ENCODE measurements at places on chromosomes 11 and 22. TPM values are rescaled to one million over a fixed set of nuclear protein-coding genes. Genes with fewer than 3 reads are reported as not detected.

- DNase-seq = no peak
Observed at GRCh38 chr11:65172600-65172999, 2.6 kb downstream of the SPDYC start.

DNA sequence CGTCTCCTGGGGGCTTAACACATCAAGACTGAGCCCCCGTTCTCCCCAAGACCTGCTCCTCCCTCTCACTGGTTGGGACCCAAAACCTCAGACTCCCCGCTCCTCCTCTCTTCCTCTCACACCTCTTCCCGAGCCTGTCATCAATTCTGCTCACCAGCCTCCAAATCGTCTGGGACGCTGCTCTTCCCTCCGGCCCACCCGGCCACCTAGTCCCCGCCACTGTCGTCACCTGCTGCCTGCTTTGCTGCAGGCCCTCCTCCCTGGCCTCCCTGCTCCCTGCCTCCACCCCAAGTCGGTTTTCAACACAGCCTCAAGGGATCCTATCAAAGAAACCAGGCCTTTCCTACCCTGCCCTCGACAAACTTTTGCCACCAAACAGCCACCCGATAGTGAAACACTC is 3.1 kb downstream of the MFNG start:
- DNase-seq = no peak

MAJIN gene
- not detected for total RNA-seq

DNA sequence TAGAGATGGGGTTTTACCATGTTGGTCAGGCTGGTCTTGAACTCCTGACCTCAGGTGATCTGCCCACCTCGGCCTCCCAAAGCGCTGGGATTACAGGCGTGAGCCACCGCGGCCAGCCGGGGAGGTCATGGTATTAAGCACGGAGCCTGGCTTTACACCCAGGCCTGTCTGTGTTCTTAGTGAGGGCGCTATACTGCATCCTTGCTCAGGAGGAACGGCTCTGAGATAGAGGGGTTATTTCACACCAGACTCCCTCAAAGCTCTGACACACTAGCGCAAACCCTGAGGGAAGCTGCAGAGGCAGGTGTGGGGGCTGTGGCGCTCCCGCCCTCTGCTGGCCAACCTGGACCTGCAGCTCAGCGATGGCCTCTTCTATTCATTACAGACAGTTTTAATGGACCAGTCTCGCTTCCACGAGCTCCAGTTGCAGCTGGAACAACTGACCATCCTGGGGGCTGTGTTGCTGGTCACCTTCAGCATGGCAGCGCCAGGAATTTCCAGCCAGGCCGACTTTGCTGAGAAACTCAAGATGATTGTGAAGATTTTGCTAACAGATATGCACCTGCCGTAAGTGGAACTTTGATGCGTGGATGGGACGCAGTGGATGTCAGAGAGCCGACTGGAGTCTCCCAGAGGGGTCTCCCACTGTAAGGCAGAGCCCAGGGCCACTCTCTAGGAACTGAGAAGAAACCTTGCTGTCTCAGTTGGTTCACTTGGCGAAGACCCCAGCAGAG is 26.2 kb downstream of the TCP11L1 start:
- peak; percentile 70 for DNase-seq

TRIM49B gene
- not detected for total RNA-seq

MS4A12 gene
- total RNA-seq = not detected

GAS2 gene
- 1.8 TPM for total RNA-seq

GRCh38 chr11:133930053-133930766 is 26.6 kb downstream of the IGSF9B start:
- DNase-seq = no peak

JHY gene
- total RNA-seq = 2.4 TPM

- no peak for DNase-seq
Observed at GRCh38 chr22:37175414-37176281, 12.4 kb downstream of the C1QTNF6 start.

DNA sequence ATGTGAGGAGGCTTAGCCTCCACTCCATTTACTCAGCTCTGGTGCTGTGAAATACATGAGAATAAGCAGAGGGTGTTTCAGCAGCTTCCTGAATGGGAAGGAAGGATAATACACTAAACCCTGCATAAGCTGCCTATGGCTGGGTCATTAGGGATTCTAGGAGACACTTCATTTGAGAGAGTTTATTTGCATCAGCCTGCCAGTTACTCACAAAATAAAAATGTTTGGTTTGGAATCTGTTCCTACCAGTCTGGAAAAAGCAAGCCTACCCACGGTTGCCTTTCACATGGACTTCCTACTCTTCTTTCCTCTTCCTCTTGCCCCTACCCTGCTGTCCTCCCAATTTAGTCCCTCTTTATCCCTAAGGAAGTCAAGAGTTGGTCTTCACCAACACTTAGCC is 20.5 kb downstream of the SLC1A2 start:
- no peak for DNase-seq

SMDT1 gene
- total RNA-seq = 8.6 TPM

- no peak for DNase-seq
Observed at GRCh38 chr11:17153757-17154156, 54.0 kb downstream of the PIK3C2A start.

ZNF215 gene
- not detected for total RNA-seq

- no peak for DNase-seq
Observed at GRCh38 chr22:32583074-32583682, 108.6 kb downstream of the FBXO7 start.

- no peak for DNase-seq
Observed at GRCh38 chr11:59944720-59945119, 6.5 kb downstream of the OOSP1 start.

DNA sequence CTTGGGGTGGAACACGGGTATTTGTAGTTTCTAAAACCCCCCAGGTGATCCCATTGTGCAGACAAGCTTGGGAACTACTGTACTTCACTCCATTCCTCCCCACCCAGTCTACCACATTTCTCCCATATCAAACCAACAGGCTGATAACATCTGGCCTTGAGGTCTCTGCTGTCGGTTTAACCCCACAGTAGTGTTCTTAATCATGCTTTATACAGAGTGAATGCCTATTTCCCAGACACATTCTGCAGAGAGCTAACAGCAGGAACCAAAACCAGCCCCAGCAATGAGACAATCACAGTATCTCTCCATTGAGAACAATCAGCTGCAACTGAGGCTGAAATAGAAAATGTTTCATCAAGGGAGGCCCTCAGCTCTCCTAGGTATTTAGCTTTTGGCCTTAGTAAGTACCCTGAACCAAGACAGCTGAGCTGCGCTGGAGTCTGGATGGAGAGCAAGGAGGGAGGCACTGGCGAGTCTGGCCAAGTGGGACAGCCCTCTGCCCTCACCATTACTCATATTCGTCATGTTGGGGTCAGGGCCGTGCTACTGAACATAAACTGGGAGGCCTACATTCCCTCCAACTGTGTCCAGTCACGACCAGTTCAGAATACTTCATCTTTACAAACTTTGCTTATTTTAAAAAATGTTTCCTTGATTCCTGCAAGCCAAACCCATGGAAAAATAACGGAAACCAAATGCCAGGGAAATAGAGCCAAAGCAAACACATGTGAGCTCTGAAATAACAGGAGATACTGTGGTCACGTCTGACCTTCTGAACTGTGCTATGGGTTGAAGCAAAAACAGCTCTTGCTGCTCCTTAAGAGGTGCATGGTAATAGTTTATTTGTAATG is 81.0 kb downstream of the CCDC34 start:
- DNase-seq = peak; percentile 89

DNA sequence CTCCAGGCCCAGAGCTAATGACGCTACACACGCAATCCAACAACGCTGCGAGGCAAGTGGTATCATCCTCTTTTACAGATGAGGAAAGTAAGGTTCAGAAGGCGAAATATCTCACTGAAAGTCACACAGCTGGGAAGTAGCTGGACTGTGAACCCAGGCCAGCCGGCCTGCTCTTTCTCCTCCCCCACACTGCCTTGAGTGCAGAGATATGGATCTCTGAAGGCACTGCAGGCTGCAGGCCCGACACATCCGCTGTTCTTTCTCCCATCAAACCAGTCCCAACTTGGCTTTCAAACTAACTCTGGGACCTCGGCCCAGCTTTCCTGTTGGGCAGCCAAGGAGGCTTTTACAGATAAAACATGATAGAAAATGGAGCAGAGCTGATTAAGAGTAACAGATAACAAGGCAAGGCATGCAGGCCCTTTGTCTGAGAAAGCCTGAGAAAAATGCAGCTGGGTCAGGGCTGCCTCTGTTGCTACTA is 64.0 kb upstream of the PTPRJ start:
- no peak for DNase-seq

APOBEC3B gene
- total RNA-seq = 3.5 TPM

- no peak for DNase-seq
Observed at GRCh38 chr11:22668005-22668796, 1.8 kb downstream of the GAS2 start.

FGF19 gene
- 10.3 TPM for total RNA-seq

- peak; percentile 96 for DNase-seq
Observed at GRCh38 chr11:67505605-67506396, 638 bp upstream of the PITPNM1 start.

GRCh38 chr11:75939992-75940391 is 125.0 kb downstream of the UVRAG start:
- no peak for DNase-seq

TRIM49C gene
- total RNA-seq = not detected

DNA sequence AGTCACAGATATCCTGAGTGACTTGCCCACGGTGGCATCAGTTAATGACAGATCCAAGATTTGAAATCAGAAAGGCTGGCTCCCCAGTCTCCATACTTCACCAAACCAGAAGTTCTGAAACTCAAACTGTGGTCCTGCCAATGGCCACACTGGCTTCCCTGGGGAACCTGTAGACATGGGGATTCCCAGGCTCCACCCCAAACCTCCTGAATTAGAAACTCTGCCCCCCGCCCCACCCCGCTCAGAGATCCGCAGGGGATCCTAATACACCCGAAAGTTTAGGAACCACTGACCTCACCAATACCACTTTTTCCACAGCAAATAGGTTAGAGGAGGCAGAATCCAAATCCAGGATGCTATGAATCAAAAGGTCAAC is 15.3 kb downstream of the RTN4RL2 start:
- DNase-seq = no peak

LDHAL6A gene
- total RNA-seq = not detected

- no peak for DNase-seq
Observed at GRCh38 chr11:106998116-106998915, 20.0 kb downstream of the GUCY1A2 start.

UPB1 gene
- total RNA-seq = 0.44 TPM

GRCh38 chr11:110497231-110497978 is 67.7 kb downstream of the FDX1 start:
- no peak for DNase-seq

GRCh38 chr11:5923427-5923776 is 18.6 kb upstream of the OR56A3 start:
- DNase-seq = no peak

DNA sequence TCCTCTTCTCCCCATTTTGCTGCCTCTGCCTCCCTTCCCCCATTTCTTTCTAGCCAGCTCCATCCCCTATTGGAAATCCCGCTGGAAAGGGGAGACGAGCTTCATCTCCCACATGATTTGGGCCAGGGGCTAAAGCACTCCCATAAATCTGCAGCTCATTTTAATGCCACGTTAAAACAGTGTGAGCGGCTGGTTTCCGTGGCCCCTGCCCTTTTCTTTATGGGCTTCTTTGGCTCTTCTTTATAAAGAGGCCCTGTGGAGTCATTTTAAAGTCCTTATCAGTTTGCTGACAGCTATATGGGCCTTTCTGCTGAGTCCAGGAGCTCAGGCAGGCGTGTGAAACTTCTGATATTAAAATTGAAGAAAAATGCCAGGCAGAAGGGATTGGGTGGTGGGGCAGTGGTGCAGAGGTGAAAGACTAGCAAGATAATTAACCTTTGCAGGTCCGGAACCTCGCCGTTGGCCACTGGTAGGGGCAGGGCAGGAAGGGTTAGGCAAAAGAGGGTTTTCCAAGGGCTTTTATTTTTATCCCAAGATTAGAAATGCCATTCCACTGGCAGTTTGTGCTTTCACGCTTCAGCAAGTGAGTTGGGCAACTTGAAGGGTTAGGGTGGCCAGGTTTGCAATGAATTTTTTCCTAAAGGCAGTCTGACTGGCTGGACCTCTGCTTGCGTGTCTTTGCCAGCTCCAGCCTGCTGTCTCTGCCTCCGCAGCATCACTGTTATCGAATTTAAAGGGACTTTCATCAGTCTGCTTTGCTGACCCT is 44.3 kb downstream of the EXT2 start:
- DNase-seq = no peak

GRCh38 chr11:80943226-80943625 is 1502.4 kb upstream of the TENM4 start:
- no peak for DNase-seq

- no peak for DNase-seq
Observed at GRCh38 chr11:282171-282570, 4.0 kb downstream of the NLRP6 start.

GRCh38 chr11:68928136-68928880 is 24.6 kb downstream of the IGHMBP2 start:
- no peak for DNase-seq

IGLL1 gene
- not detected for total RNA-seq

DNA sequence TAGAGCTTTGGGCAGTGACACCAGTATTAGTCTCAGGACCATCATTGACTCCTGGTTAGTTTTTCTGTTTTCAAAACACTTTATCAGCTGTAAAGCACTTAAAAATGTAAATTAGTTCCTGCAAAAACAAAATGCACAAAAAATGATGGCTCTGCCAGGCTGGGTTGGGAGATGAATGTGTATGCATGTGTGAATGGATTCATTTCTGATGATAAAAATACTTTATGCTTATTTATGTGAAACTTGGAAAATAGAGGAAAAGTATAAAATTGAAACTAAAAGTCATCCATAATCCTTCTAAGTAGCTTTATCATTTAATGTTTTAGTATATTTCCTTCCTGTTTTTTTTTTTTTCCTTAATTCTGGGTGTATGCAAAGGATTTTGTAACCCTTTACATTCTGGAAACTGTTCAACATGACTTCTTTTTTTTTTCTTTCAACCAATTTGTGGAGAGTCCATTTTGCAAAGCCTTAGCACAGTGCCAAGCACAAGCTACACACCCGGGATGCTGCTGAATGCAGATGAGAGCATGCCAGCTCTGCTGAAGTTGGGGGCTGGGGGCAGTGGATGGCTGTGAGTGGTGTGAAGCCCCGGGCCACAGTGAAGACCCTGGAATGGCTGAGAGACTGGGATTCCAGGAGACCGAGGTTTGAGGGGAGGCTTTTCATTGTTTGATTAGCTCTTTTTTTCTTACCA is 37.6 kb downstream of the PTPRJ start:
- no peak for DNase-seq

PNPLA3 gene
- total RNA-seq = 14.1 TPM

GRCh38 chr11:121741761-121742361 is 289.1 kb upstream of the SORL1-AS1 start:
- DNase-seq = no peak

OR5AP2 gene
- not detected for total RNA-seq

OTOG gene
- total RNA-seq = not detected

OR10D3 gene
- not detected for total RNA-seq

- peak; percentile 100 for DNase-seq
Observed at GRCh38 chr11:69301455-69302401, 7.8 kb downstream of the MYEOV start.

KMT5B gene
- total RNA-seq = 57.2 TPM
